ENCODE measurements at places on chromosomes 4 and X. TPM values are rescaled to one million over a fixed set of nuclear protein-coding genes. Genes with fewer than 3 reads are reported as not detected.
A peak's percentile ranks its signal among the peaks of the same experiment; 100 is the strongest.

IL15 gene
- total RNA-seq, result 12.9 TPM

- DNase-seq, result no peak
- H3K27me3 ChIP-seq, result no peaks in the 10 kb centered on the region
- no peak overlapping the region for H3K27ac ChIP-seq
- no peaks in the 10 kb centered on the region for H3K36me3 ChIP-seq
- H3K4me3 ChIP-seq, result no peak overlapping the region
Measured at GRCh38 chrX:51148848-51149247, 183.8 kb upstream of the NUDT10 start.

DNA sequence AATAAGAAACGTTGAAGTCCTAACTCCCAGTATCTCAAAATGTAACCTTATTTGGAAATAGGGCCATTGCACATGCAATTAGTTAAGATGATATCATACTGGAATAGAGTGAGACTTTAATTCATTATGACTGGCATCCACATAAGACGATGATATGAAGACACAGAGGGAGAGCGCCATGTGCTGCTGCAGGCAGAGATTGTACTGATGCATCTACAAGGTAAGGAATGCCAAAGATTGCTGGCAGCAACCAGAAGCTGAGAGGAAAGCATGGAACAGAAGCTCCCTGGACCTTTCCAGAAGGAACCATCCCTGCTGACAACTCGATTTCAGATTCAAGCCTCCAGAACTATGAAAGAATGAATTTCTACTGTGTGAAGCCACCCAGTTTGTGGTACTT, 697.0 kb upstream of the INTU start:
- no peaks in the 10 kb centered on the region for H3K36me3 ChIP-seq
- no peak overlapping the region for H3K4me3 ChIP-seq
- no peaks in the 10 kb centered on the region for H3K27me3 ChIP-seq
- no peak for DNase-seq
- no peak overlapping the region for H3K27ac ChIP-seq

GRCh38 chrX:7163146-7163677, 15.3 kb upstream of the PUDP start:
- no peak overlapping the region for H3K4me3 ChIP-seq
- no peaks in the 10 kb centered on the region for H3K36me3 ChIP-seq
- H3K4me1 ChIP-seq, result peaks cover 3% of the 10 kb centered on the region
- H3K27me3 ChIP-seq, result no peaks in the 10 kb centered on the region
- no peak for DNase-seq

ENAM gene
- not detected for total RNA-seq

AKAP14 gene
- total RNA-seq, result 1.3 TPM

DNA sequence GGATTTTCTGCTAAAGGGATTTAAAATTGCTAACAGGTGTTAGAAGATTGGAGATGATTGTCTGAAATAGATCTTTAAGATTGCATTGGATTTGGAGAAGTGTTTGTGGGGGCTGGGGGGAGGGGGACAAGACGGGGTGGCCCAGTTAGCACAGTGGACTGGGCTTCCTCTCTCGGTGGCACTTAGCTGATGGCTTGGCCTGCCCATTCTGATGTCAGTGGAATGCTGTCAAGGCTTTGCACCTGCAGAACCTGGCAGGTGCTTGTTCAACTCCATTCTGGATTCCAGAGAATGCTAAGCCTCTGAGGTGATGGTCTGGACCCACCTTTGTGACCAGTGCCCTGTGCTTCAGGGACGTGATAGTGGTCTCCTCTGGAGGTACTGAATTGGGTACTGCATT, 43.7 kb downstream of the ADD1 start:
- no peak for DNase-seq
- H3K27ac ChIP-seq, result no peak overlapping the region
- peaks cover 2% of the 10 kb centered on the region for H3K4me1 ChIP-seq
- no peaks in the 10 kb centered on the region for H3K27me3 ChIP-seq
- no peak overlapping the region for H3K4me3 ChIP-seq
- H3K36me3 ChIP-seq, result no peaks in the 10 kb centered on the region

GRCh38 chr4:26510334-26510964, 20.2 kb upstream of the CCKAR start:
- H3K27me3 ChIP-seq, result no peaks in the 10 kb centered on the region
- DNase-seq, result no peak
- H3K36me3 ChIP-seq, result no peaks in the 10 kb centered on the region
- H3K27ac ChIP-seq, result no peak overlapping the region

GRCh38 chr4:55733932-55734331, 85.7 kb upstream of the EXOC1L start:
- no peaks in the 10 kb centered on the region for H3K36me3 ChIP-seq
- no peaks in the 10 kb centered on the region for H3K27me3 ChIP-seq
- H3K4me3 ChIP-seq, result no peak overlapping the region
- no peak overlapping the region for H3K27ac ChIP-seq
- DNase-seq, result peak; percentile 33

GRCh38 chrX:39950018-39950688, 147.6 kb downstream of the BCOR start:
- H3K27ac ChIP-seq, result no peak overlapping the region
- no peak overlapping the region for H3K4me3 ChIP-seq
- H3K36me3 ChIP-seq, result no peaks in the 10 kb centered on the region
- no peak for DNase-seq
- H3K27me3 ChIP-seq, result no peaks in the 10 kb centered on the region
- no peaks in the 10 kb centered on the region for H3K4me1 ChIP-seq

All from ovary (tissue), 10 donors.